ENCODE measurements at places on chromosomes 4 and X.

DNA sequence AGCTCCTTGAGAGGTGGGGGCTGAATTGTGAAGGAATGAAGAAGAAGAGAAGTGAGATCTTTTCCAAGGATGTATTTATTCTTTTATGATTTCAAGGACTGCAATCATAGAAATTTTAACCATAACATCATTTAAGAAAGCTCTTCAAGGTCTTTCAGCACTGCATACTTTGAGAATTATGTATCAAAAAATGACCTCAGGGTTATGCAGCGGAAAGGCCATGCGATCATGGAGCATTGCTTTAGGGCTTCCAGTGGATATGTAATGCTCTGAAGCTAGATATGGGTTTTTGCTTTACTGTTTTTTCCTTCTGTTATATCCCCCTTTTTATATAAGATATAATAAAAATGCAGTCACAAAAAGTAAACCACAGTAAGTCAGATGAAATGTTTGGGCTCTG, 38.7 kb downstream of the SGMS2 start:
- DNase-seq, result no peak

- no peak for DNase-seq
Measured at GRCh38 chr4:21827575-21827974, 121.0 kb downstream of the KCNIP4 start.

DNA sequence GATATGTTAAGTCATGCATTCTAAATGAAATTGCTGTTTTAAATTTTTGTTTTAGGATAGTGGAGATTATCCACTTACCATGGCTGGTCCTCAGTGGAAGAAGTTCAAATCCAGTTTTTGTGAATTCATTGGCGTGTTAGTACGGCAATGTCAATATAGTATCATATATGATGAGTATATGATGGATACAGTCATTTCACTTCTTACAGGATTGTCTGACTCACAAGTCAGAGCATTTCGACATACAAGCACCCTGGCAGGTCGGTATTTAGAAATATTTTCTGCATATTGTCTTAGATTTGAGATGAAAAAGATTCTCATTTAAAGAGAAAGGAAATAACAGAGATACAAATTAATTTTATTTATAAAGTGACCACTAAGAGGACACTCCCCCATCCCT, 83.6 kb downstream of the STAG2 start:
- DNase-seq, result no peak

DNA sequence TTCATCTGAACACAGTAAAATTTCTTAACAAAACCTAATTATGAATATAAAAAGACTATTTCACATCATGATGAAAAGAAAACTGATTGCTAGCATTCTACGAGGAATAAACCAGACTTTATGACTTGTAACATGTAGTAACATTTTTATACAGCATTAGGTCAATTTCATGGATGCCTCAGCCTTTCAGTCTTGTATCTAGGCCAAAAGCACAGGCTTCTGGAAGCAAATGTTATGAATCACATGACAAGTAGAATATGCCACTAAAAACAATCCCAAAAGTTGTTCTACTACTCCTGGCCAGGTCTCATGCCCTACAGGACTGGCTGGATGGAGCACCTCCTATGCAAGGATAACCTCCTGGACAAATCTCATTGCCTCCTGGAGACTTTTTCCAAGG, 101.2 kb downstream of the ARHGAP6 start:
- DNase-seq, result no peak

- DNase-seq, result no peak
Measured at GRCh38 chrX:2751291-2751690, 549 bp upstream of the XG start.

- DNase-seq, result no peak
Measured at GRCh38 chr4:26082565-26082964, 168.5 kb downstream of the SMIM20 start.

DNA sequence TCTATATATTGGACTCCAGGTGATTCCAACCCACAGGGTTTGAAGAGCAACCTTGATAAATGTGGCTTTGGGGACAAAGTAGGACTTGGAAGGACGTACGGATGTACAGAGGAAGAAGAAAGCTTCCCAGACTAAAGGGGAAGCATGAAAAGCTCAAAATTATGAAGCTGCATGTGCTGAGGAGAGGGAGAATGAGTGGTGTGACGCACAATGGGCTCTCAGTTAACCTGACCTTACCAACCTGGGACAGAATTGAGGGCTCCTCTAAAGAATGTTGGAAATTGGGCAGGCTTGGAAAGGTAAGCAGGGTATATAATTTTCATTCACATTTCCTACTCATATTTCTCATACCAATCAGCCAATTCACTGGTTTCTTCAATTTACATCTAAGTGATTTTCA, 10.5 kb upstream of the TIGD2 start:
- no peak for DNase-seq

All from activated CD8-positive, alpha-beta T cell treated with anti-CD3 and anti-CD28 coated beads for 36 hours (primary cell).